ENCODE measurements at places on chromosomes 13 and 19.

DNA sequence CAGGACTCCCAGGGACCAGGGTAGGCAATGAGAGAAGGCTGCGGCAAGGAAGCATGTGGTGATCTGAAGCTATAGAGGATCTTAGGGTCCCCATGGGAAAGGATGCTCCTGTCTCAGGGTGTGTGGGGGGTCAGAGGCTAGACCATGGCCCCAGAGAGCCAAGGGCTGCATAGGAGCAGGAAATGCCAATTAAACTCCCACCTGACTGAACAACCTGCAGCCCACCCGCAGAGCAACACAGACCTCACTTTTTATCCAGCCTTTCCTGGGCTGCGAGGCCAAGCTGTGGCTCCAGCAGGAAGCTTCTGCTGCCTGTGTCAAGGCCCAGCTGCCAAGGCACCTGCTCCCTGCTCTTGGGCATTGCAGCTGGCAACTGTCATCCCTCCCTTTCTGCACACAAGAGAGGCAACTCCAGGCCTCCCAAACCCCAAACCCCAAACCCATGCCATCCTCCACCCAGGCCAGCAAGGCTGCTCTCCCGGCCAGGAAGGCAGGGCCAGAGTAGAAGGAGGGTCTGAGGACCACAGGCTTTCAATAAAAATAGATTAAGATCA, 290.1 kb downstream of the FOXO1 start:
- no peak for DNase-seq

- DNase-seq = no peak
Observed at GRCh38 chr19:17183271-17183761, 31.8 kb upstream of the USE1 start.

DNA sequence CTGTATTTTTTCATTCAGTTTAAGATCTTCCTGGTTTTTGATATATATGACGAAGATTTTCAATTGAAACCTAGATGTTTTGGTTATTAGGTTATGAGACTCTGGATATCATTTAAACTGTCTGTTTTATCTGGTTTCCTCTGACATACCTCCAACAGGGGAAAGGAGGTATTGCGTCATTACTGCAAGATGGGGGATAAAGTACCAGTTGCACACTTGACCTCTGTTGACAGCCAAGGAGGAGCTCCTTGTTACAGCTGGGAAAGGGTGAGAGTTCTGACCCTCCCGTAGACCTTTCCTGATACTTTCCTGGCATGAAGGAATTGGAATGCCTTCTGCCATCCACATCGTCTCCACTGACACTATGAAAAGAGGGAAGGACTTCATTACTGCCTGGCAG, 82.0 kb upstream of the SHISA2 start:
- no peak for DNase-seq

DNA sequence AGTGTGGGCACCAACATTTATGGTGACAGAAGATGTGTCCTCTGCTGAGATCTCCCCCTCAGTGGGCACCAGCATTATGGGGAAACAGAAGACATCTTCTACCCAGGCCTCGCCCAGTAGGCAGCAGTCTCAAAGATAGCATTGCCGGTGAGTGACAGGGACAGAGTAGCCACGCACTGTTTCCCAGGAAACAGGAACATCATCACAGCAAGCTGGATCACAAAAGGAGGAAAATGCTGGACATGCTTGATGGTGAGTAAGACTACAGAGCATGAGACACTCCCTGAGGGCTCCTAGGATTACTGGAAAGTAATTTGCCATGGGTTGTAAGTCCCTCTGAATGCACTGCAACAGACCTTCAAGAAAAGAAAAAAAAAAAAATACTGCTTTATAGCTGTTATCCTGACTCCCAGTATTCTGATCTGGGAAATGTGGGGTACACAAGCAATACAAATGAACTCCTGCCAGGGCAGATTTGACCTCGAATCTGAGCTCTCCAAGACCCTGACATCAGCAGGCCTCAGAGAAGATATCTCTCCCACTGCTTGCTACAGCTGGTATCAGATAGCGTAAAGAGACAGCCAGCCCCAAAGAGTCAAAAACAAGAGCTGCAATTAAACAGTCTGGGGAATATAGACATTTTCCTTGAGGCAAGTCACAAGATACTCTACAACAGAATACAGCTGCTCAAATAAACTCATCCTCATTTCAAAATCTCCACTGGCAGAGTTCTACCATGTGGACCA, 180.4 kb downstream of the RBM26 start:
- DNase-seq = no peak

DNA sequence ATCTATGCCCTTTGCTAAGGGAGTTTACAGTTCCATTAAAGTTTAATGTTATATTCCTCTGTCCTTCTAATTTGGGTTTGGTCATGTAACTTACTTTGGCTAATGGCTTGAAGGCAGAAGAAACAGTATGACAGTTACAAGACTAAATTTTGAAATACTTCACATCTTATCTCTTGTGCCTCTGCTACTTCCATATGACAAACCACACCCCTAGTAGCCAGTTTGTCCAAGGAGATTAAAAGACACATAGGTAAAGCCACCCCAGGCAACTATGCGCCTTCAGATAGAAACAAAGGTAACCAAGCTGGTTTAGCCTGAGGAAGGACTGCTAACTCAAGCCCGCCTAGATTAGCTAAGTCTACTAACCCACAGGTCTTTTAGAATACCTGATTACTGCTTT, 273.4 kb upstream of the MIR17HG start:
- DNase-seq = no peak

DNA sequence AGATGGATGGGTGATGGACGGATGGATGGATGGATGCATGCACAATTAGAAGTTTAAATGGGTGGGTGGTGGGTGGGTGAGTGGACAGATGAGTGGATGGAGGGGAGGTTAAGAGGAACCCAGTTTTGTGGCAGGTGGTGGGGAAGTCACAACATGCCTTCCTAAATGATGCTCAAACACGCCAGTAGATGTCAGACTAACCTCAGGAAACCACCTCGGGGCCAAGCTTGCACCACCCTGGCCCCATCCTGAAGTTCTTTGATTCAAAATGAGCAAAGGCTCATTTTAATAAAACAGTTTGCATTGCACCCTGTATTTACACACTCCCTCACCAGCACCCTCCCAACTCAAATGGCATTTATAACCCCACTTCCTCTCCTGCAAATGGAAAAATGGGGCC, 91.4 kb upstream of the CACNA1A start:
- DNase-seq = no peak

DNA sequence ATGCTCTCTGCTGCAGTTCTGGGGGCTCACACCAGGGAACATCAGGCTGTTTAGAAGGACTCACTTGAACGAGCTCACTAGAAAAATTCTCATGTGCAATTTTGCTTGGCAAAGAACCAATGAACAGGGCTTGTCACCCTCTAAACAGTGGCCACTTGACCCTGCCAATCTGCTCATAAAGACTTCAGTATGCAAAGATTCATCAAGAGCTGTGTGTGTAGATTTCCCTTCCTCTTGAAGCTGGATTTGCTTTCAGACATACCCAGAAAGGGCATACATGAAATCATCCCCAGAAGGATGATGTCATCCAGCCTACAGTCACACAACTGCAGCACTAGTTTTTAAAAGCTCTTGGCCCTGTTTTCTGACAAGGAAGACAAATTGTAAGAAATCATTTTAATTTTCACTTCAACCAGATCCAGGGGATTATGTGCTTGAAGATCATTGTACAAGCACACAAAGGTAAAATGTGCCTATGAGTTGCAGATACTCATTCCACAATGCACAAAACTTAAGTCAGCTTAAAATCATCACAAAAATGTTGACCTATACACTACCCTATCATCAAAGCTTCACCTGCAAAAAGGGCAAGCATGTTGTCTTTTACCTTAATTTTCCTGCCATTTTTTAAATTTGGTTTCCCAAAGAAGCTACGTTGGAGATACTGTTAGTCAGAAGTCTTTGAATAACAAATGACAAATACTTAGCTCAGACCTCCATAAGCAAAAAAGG, 5.2 kb upstream of the STK24 start:
- no peak for DNase-seq

GRCh38 chr19:58558623-58559274, 338 bp upstream of the UBE2M start:
- no peak for DNase-seq

DNA sequence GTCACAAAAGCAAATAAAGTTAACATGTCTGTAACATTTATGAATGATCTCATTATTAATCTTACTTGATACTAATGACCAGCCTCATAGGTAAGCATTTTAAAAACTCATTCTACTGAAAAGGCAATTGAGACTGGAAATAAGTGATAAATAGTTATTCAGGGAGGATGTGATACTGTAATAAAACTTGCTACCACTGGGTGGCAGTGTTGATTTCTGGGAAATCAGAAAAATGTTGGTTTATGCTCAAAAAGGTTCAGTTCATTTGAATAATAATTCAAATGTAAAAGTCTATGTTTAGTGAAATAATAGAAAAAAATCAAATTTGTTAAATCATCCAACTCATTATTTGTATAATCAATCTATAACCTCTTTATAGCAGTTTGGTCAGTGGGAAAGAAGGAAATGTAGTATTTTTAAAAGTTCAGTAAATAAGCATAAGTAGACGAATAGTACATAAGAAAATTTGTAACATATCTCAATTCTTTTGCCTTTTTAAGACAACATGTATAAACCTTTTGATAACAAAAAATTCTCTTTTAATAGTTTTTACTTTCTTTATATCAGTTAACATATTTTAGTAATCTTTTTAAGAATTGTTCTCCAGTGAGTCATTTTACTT, 9.6 kb downstream of the ABHD13 start:
- DNase-seq = no peak

DNA sequence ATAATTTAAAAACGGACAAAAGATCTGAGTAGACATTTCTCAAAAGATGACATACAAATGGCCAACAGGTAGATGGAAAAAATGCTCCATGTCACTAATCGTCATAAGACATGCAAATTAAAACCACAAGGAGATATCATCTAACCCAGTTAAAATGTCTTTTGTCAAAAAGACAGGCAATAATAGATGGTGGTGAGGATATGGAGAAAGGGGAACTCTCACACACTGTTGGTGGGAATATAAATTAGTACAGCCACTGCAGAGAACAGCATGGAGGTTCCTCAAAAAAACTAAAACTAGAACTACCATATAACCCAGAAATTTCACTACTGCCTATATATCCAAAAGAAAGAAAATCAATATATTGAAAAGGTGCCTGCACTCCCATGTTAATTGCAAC, 37.9 kb downstream of the OR10H4 start:
- no peak for DNase-seq

DNA sequence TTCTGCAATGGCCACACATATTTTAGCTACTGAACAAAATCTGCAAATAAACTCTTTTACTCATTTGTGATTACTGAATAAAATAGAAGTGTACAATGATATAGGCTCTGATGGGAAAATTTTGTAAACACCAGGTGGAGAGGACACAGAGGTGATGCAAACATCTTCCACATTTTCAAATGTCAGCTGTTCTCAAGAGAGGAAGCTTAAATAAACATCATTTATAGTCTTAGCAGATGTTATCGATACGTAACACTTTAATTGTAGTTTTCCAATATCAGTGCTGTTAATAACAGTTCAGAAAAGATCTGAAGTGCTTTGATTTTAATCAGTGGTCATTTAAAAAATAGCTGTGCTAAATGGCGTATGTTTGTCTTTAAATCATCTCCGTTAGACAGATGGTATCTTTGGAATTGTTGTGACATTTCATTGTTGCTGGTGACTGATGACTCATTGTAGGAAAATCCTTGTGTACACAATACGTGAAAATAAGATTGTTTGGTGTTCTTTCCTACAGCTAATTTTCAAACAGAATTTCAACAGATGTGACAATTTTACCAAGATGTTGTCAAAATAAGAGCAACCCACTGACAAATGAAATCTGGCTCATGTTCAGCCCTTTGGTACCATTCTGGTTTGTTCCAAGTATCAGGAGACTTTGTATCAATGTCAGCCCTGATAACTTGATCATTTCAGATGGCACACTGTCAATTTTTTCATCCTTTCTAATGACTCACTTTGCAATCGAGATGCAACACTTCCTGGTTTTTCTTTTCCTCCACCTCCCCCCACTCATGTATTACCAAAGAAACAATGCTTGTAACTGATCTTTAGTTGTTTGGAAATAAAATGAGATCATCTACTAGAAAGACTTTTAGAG, 516.0 kb downstream of the DCT start:
- DNase-seq = no peak

DNA sequence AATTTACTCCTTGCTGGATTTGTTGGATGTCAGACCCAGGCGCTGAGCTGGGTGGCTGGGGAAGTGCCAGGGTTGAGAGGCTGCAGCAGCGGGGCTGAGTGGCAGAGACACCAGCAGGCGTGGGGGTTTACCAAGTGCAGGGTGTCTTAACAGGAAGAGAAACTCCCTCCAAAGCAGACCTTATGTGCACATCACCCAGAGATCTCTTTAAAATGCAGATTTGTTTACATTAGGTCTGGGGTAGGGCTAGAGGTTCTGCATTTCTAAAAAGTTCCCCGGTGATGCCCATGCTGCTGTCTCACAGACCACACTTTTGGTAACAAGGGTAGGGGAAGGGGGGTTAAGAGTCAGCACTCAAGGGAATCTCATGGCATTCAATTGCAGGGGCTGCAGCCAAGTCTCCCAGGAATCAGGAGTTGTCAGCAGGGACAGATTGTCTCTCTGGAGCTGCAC, 80.7 kb upstream of the OLFM4 start:
- no peak for DNase-seq

- no peak for DNase-seq
Observed at GRCh38 chr13:32907211-32907610, 109.0 kb upstream of the KL start.

- DNase-seq = no peak
Observed at GRCh38 chr13:89726690-89727435, 1620.6 kb upstream of the MIR17HG start.

DNA sequence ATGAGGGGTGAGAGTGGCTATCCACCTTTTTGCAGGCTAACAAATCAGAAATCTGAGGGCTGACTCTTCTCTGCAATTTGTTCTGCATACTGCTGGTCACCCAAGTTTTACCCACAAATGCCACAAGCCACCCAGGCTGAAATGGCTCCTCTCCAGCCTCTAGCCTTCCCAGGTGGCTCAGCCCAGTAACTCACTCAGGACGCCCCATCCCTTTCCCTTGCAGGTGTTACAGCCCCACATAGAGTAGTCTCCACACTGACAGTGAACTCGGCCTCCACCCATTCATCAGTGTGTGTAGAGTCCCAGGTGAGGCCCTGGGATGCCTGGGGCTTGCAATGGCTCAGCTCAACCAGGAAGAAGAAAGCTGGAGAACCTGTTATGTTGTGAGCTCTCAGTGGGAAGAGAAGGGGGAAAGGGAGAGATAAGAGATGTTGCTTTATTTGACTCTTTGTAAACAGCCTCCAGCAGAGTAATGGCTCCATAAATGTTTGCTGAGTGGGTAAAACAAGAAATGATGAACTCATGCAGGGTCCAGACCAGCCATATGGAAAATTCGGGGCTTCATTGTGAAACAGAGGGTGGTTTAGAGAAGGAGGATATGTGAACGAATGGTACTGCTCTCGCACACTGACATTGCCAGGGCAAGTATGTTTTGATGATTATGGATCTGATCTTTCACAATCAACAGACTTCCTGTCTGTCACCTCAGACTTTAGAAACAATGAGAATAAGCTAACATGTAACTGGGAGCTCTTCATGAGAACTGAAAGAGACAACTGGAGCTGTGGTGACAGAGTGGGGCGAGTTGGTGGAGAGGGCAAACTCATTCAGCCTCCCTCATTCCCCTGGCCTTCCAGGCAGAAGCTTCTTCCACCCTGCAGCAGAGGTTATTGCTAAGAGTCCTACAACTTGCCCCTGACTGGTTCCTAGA, 74.2 kb upstream of the RFC3 start:
- DNase-seq = no peak
